ENCODE measurements at places on chromosomes 6 and 20. TPM values are rescaled to one million over a fixed set of nuclear protein-coding genes. Genes with fewer than 3 reads are reported as not detected.

PCSK2 gene
- not detected for polyA plus RNA-seq

PTK6 gene
- 0.44 TPM for polyA plus RNA-seq

IMPG1 gene
- polyA plus RNA-seq, result not detected

MYT1 gene
- polyA plus RNA-seq, result not detected

CPXM1 gene
- 0.56 TPM for polyA plus RNA-seq

TMEM217 gene
- 0.54 TPM for polyA plus RNA-seq

RNF144B gene
- polyA plus RNA-seq, result 3.6 TPM

PRKN gene
- polyA plus RNA-seq, result 2.2 TPM

NOP56 gene
- 107 TPM for polyA plus RNA-seq

CPNE5 gene
- polyA plus RNA-seq, result 0.26 TPM

BLOC1S5 gene
- 32.8 TPM for polyA plus RNA-seq

SLCO4A1 gene
- not detected for polyA plus RNA-seq

HTR1B gene
- not detected for polyA plus RNA-seq

MAFB gene
- polyA plus RNA-seq, result not detected

GTPBP2 gene
- 1.7 TPM for polyA plus RNA-seq

SYCP2L gene
- not detected for polyA plus RNA-seq

WDR27 gene
- polyA plus RNA-seq, result 6.4 TPM

LIN28B gene
- polyA plus RNA-seq, result 0.02 TPM

PGC gene
- polyA plus RNA-seq, result not detected

GGTLC1 gene
- not detected for polyA plus RNA-seq

HDGFL1 gene
- not detected for polyA plus RNA-seq

OR2H1 gene
- polyA plus RNA-seq, result not detected

SRSF12 gene
- polyA plus RNA-seq, result not detected

SNRPB gene
- polyA plus RNA-seq, result 245 TPM

DDO gene
- polyA plus RNA-seq, result not detected

AVP gene
- polyA plus RNA-seq, result not detected

LY6G6D gene
- not detected for polyA plus RNA-seq

NFATC2 gene
- 23.8 TPM for polyA plus RNA-seq

NKAIN4 gene
- polyA plus RNA-seq, result not detected

PRDM13 gene
- polyA plus RNA-seq, result not detected

ADAM33 gene
- not detected for polyA plus RNA-seq

HLA-DMB gene
- polyA plus RNA-seq, result 10.8 TPM

FABP7 gene
- polyA plus RNA-seq, result not detected

WFDC12 gene
- not detected for polyA plus RNA-seq

EEF1A2 gene
- polyA plus RNA-seq, result not detected

NKX2-4 gene
- polyA plus RNA-seq, result not detected

SCGN gene
- polyA plus RNA-seq, result not detected

ABHD16B gene
- polyA plus RNA-seq, result 0.29 TPM

DDRGK1 gene
- 50.5 TPM for polyA plus RNA-seq

ZNF311 gene
- polyA plus RNA-seq, result 0.36 TPM

FHL5 gene
- not detected for polyA plus RNA-seq

RGL2 gene
- 5.3 TPM for polyA plus RNA-seq

GHRH gene
- polyA plus RNA-seq, result not detected
